ENCODE measurements at places on chromosomes 5 and 9. TPM values are rescaled to one million over a fixed set of nuclear protein-coding genes. Genes with fewer than 3 reads are reported as not detected.

MYMK gene
- total RNA-seq = not detected

DNA sequence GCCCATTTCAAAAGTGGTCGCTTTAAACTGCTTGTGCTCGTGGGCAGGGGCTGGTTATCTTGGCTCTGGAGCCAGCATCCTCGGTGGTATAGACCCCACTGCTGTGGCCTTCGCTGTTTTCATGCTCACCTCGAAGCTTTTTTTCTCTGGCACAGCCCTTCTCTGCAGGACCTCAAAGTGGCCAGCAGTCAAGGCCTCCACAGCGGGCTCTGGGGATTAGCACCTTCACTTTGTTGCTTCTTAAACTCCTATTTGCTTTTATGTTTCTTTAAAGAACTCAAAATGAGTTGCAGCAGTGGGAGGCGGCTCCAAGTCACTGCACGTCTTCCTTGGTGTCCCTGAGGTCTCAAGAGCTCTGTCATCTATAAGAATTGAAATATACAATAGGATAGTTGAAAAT lies 165.1 kb downstream of the CACNA1B start:
- DNase-seq = no peak

GRCh38 chr5:40627706-40628105 lies 52.0 kb upstream of the PTGER4 start:
- DNase-seq = no peak

EMB gene
- 9.4 TPM for total RNA-seq

GRCh38 chr5:116453988-116454411 lies 120.6 kb downstream of the SEMA6A start:
- no peak for DNase-seq

DNA sequence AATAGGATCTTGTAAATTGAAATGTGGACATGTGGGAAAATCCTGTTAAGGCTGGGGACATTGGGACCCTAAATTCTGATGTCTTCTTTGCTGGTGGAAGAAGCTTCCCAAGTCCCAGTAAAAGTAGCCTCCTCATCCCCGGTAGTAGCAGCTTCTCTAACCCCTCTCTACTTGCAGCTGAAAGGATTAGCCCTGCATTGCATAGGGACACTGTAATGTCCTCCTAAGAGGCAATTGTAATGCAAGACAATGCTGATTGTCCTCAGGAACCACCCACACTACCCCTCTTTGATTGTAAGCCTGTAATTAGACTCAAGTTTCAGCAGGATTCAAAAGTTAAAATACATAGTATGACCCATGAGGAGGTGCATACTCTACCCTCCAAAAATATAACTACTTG lies 1938.4 kb upstream of the C9orf72 start:
- DNase-seq = no peak

GRCh38 chr5:57128325-57128724 lies 45.5 kb upstream of the GPBP1 start:
- no peak for DNase-seq

- DNase-seq = no peak
Observed at GRCh38 chr9:105439428-105439827, 8.4 kb upstream of the FSD1L start.

Data from tibial nerve (tissue), 4 donors.